ENCODE measurements at places on chromosomes 12 and 14.

- no peak for DNase-seq
Measured at GRCh38 chr14:51552768-51553404, 98.8 kb upstream of the FRMD6 start.

DNA sequence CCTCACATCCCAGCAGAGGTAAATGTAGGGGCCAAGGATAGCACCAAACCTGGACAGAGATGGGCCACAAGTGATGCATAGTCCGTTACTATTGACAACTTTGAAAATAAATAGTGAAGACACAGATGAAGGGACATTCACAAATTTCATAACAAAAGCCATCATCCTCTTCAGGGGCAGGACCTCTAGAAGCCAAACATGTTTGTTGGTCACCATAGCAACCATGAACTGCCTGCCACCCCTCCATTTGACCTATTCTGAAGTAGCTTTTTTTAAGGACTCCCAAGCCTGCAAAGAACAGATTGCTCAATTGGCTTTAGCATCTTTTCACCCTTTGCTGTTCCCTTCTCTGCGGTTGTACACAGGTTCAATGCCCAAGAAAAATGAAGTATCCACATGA, 35.7 kb upstream of the MDM1 start:
- no peak for DNase-seq

DNA sequence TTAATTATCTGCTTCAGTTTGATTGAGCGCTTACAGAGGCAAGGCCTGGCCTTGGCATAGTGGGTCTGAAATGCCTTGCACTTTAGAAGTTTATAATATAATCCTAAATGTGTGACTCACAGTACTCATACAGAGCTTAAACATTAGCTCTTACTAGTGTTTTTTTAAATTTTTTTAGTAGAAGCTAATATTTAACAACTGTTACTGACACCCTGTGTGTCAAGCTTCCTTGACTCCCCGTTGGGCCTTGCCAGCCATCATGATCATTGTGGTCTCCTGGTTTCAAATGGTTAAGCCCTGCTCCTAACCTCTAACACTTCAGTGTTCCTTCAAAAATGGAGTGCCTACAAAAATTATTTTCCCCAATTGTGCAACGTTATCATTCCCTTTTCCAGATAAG, 126.9 kb downstream of the GALC start:
- no peak for DNase-seq

GRCh38 chr14:92470215-92470614, 43.4 kb upstream of the RIN3 start:
- no peak for DNase-seq

DNA sequence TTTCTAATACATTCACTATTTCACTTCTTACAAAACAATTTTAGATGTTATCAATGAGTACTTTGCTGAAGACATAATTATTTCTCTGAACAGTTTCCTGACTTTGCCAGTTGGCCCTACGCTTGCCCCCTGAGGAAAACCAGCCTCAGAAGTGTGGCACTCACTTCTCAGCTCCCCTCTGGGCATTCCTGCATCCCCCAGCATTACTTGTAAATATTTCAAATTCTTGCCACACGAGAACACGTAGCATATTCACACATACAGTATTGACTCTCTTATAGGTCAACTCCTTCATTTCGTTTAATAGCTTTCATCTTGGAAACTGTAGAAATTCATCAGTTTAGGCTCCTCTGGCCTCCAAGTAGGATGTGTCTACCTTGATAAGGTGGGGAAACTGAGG, 65.2 kb downstream of the OTX2 start:
- DNase-seq, result no peak

- DNase-seq, result no peak
Measured at GRCh38 chr12:51926718-51927117, 19.4 kb downstream of the ACVRL1 start.

Measured in MG63 (cell line).